ENCODE measurements at places on chromosomes 2 and 18.

GRCh38 chr18:3150688-3151087 lies 69.1 kb downstream of the MYOM1 start:
- DNase-seq, result no peak

DNA sequence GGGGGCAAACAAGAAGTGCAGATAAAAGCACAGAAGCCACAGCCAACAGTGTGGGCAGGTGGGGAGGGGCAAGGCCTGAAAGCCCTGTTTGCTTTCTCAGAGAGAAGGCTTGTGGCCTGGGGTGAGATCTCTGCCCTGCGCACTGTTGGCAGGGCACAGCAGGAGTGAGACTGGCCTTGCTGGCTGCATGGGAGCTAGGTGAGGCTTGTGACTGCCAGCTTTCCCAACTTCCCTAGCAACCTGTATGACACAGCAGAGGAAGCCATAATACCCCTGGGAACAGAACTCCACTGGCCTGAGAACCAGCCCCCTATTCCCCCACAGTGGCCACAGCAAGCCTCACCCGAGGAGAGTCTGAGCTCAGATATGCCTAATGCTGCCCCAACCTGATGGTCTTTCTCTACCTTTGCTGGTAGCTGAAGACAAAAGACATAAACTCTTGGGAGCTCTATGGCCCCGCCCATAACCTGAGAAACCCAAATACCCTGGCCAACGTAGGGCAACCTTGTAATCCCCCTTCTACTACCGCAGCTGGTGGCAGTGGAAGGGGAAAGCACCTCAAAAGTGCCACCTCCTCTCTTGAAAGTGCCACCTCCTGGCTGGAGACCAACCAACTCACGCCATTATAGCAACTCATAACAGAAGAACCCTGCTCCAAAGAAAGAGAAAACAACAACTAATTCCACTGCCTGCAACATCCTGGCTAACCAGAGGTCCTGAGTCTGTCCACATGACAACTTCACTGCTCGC lies 44.4 kb downstream of the LCT start:
- DNase-seq, result no peak

- DNase-seq, result no peak
Observed at GRCh38 chr2:58740426-58740825, 499.3 kb upstream of the FANCL start.

DNA sequence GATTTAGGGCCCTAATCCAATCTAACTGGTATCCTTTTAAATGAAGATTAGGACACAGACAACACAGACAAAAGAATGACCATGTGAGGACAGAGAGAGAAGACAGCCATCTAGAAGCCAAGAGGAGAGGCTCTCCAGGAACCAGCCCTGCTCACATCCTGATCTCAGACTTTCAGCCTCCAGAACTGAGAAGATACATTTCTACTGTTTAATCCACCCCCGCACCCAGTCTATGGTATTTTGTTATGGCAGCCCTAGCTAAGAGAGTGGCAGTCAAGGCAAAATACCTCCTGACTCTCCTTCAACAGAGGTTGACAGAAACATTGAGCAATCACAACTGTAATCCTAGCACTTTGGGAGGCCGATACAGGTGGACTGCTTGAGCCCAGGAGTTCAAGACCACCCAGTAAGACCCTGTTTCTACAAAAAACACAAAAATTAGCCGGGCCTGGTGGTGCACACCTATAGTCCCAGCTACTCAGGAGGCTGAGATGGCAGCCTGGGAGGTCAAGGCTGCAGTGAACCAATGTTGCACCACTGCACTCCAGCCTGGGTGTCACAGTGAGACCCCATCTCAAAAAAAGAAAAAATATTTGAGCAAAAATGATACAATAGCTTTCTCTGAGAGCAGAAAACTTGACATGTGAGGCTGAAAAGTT lies 34.7 kb downstream of the WDR33 start:
- DNase-seq, result no peak

DNA sequence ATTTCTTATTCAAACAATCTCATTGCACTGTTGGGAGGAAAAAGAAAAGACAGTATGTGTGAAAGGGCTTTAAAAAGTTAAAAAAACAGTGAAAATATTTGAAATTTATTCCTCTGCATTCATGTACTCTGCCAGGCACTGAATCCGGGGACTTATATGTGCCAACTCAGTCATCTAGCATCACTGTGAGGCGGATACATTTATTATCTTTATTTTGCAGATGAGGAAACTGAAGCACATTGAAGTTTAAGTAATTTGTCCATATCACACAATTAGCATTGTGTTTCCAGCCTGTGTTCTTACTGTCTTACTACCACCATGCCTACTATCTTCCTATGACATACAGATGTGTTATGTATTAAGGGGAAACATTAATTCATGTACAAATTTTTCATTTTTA lies 1.8 kb downstream of the LCLAT1 start:
- DNase-seq, result no peak

- DNase-seq, result no peak
Observed at GRCh38 chr2:170221317-170222288, 43.7 kb downstream of the MYO3B start.

DNA sequence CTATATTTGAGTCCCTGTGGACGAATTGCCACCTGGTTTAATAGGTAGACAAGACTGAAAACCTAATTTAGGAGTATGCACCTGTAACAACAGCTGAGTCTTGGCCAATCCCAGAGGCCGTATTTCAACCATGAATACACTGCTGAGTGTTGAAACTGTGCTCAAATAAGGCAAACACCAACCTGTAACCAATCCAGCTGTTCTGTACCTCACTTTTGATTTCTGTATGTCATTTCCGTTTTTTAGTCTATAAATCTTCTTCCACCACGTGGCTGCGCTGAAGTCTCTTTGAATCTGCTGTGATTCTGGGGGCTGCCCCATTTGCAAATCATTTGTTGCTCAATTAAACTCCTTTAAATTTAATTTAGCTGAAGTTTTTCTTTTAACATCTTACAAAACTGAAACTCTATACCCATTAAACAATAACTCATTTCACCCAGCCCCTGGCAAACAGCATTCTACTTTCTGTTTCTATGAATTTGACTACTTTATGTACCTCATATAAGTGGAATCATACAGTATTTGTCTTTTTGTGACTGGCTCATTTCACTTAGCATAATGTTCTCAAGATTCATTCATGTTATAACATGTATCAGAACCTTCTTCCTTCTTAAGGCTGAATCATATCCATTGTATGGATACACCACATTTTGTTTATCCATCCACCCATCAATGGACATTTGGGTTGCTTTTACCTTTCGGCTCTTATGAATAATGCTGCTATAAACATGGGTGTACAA lies 7.5 kb upstream of the YPEL5 start:
- no peak for DNase-seq

- no peak for DNase-seq
Observed at GRCh38 chr2:171319164-171319810, 114.5 kb downstream of the METTL8 start.

DNA sequence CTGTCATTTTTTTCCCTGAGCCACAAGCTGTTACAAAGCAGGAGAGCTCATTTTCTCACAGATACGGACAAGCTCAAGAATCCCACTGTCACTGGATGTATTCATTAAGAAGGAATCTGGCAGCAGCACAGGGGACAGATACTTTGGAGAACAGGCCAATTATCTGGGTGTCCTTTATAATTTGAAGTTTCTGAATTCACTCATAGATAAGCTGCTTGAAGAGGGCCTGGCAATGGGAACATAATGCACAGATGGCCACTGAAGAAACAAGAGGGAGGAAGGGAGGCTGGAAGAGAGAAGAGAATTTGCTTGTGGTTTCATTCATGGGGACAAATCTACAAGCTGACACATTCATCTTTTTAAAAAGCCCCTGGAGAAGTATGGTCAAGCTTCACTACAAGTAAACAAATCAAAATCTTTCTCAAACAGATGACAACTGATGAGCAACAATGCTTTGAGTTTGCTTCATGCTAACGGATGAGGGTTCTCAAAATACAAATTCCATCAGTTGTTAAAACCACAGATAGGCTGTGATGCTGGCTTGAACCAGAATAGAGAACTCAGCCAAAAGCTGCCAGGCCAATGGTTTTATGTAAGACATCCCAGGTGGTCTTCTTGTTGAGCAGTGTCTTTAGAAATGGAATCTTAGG lies 11.9 kb downstream of the BCL2 start:
- no peak for DNase-seq

DNA sequence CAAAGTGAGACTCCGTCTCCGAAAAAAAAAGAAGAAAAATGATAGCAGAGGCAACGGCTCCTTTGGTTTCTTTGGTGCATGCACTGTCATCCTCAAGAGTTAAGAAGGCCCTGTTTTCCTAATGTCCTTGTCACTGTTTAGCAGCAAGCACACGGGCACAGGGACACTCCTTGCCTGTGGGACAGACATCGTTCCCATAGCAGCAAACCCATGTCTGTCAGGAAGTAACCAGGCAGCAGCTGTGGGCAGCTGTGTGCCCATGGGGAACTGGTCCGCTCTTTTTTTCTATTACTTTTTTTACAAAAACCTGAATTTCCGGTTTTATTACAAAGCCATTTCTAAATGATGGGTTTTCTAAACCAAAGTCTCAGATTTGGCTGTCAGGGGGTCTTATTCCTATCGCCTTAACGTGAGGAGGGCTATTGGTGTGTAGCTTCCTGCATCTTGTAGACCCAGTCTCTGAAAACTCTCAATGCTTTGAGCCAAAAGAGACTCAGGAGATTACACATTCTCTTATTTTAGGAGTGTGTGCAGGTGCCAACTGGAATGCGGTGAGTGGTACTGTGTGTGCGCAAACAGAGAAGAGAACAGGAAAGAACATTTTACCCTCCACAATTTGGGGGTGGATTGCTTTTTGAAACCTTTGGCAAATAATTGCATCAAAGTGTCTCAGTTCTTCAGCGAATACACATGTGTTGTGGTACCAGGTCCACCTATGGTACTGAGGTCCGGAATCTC lies 109.6 kb downstream of the COLEC12 start:
- DNase-seq, result no peak

DNA sequence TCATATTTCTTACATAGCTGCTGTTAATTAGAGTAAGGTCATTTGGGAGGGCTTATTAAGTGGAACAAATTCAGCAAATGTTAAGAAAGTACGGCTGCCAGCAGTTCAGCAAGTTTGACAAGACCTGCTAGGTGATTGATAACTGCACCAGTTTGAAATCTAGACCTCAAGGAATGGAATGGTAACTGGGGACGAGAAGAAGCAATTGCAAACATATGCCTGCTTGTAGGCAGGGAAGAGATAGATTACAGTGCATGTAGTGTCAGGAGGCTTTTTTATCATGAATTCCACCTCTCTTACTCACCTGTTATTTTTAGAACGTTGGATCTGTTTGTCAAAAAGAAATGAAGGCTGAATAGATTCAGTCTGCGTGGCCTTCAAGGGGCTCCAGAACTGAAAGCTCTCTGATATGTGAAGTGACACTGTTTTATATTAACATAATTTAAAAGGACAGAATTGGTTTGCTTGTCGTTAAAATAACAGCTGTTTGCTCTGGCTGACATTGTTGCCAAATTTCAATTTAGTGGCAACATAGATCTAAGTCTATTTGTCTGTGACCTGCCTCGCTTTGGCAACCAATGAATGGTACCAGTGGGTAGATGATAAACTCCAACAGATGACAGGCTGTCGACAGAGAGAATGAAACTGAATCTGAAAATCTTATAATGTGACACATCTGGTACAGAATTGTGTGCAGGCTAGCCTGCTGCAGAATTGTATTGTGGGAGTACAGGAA lies 199.3 kb downstream of the ZNF407 start:
- DNase-seq, result no peak

DNA sequence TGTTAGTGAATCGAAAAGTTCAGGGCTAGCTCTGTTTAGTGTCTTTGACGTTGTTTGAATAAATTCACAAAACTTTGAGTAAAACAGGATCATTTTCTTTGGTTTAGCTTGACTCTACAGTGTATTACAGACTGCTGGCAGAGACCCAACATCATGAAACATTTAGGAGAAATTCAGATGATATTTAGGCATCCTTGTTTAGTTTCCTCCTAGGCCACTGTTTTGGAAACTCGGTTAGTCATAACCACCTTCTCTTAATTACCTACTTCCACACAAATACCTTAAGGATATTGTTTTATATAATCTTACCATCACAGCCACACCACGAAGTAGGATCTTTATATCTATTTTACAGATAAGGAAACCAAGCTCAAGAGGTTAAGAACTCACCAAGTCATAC lies 7.8 kb downstream of the LIMS1 start:
- no peak for DNase-seq

DNA sequence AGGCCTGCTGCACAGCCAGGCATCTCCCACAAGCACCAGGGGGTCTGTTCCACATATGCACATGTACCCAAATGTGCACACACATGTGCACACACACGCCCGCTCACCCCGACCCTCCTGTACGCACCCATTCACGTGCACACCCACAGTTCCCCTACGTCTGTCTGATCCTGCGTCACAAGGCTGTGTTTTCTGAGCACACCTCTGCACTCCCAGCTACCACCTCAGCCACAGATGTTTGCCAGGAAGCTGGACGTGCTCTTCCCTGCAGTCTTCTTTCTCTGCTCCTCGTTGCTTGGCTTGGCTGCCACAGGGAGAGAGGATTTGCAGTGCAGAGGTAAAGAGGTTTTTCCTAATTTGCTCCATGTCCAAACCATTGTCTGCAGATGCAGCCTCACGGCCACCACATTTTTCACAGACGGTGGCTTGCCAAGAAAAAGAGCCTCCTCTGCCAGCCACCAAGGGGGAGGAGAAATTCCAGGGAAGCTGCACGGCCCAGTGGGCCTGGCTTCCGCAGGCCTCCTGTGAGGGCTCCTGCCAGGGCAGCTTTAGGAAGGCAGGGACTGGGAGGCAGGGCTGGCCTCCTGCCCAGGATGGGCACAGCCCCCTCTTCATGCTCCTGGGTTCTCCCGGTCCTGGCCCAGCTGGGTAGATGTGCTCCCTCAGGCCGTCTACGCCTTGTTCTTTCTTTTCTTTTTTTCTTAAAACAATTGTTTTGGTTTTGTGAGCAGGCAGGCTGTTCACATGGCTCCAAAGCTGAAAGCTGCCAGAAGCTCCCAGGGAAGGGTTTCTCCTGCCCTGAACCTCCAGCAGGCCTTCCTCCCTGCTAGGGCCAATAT lies 29.3 kb upstream of the HS6ST1 start:
- peak; percentile 66 for DNase-seq

- no peak for DNase-seq
Observed at GRCh38 chr2:191250986-191251385, 5.8 kb downstream of the MYO1B start.

DNA sequence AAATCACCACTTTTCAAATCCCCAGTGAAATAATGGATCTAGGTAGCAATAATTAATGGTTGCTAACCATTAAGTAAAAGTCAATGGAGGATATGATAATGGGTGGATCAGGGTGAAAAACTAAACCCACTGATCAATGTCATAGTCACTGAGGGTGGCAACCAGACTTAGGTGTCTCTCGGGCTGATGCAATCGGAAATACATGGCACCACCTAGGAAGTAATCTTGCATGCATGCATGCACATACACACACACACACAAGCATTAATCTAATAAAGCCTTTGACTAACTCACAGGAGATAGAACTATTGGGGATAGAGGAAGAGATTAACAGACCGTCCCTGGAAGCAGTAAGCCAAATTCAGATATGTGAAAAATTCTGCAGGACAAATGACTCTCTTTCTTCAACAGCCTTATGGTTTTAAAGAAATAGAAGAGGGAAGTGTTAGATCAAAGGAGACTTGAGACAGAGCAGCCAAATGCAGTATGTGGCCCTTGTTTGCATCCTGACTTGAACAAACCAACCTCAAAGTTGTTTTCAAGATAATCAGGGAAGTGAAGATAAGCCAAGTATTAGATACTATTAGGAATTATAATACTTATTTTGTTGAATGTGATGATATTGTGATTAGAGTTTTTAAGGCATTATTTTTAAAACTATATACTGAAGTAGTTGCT lies 186.0 kb upstream of the RMP24 start:
- DNase-seq, result no peak

Data from left kidney (tissue), 8 donors.